ENCODE measurements at places on chromosomes 16 and 17. TPM values are rescaled to one million over a fixed set of nuclear protein-coding genes. Genes with fewer than 3 reads are reported as not detected.

GH2 gene
- total RNA-seq: not detected

KRT36 gene
- total RNA-seq: not detected

CCDC144A gene
- 3.5 TPM for total RNA-seq

PRR15L gene
- not detected for total RNA-seq

EPN3 gene
- total RNA-seq: not detected

TVP23A gene
- total RNA-seq: not detected

RAB37 gene
- total RNA-seq: 0.43 TPM

KRTAP3-2 gene
- total RNA-seq: not detected

NGFR gene
- total RNA-seq: 0.18 TPM

CRISPLD2 gene
- total RNA-seq: 82.6 TPM

KRTAP4-5 gene
- not detected for total RNA-seq

CDRT15L2 gene
- not detected for total RNA-seq

NUP93 gene
- total RNA-seq: 42.2 TPM

KCNH6 gene
- not detected for total RNA-seq

NACA2 gene
- not detected for total RNA-seq

STAT5A gene
- 20.2 TPM for total RNA-seq

VPS25 gene
- 57.5 TPM for total RNA-seq

SP2 gene
- total RNA-seq: 0.28 TPM

PRSS33 gene
- total RNA-seq: not detected

LRRC37A gene
- total RNA-seq: 0.46 TPM

SECTM1 gene
- 15.6 TPM for total RNA-seq

SDR42E1 gene
- total RNA-seq: 0.09 TPM

VPS9D1 gene
- total RNA-seq: 7.1 TPM

CYGB gene
- 84.9 TPM for total RNA-seq

C16orf96 gene
- under 0.01 TPM for total RNA-seq

TBC1D3H gene
- not detected for total RNA-seq

MMP15 gene
- 3.5 TPM for total RNA-seq

TEX19 gene
- under 0.01 TPM for total RNA-seq

SLC22A31 gene
- 1.0 TPM for total RNA-seq

HS3ST6 gene
- not detected for total RNA-seq

MYO15A gene
- total RNA-seq: 0.85 TPM

COX6A2 gene
- not detected for total RNA-seq

ZACN gene
- total RNA-seq: not detected

FOXL1 gene
- 2.7 TPM for total RNA-seq

TPSD1 gene
- not detected for total RNA-seq
